ENCODE measurements at places on chromosomes 13 and 19.

GRCh38 chr19:40452016-40452415 is 7.9 kb upstream of the SERTAD3 start:
- H3K4me3 ChIP-seq: no peak overlapping the region
- H3K36me3 ChIP-seq: no peaks in the 10 kb centered on the region
- H3K27me3 ChIP-seq: no peaks in the 10 kb centered on the region
- no peaks in the 10 kb centered on the region for H3K4me1 ChIP-seq

DNA sequence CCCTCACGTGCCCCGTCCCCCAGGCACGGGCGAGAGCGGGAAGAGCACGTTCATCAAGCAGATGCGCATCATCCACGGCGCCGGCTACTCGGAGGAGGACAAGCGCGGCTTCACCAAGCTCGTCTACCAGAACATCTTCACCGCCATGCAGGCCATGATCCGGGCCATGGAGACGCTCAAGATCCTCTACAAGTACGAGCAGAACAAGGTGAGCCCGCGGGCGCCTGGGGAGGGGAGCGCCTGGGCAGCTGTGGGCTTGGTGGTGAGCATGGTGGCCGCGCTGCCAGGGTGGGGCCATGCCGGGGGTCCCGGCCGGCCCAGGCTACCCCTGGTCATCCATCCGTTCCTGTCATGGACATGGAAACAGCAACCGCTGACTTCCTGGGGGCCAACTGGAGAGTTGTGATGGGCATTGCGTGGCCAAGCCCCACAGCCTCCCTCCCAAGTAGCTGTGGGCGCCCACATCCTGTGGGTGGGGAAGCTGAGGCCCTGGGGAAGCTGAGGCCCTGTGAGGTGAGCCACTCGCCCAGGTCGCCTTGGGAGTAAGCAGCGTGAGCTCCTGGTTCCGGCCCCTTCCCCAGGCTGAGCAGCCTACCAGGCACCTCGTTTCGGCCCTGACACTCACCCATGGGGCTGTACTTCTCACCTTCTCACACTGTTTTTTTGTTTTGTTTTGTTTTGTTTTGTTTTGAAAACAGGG is 16.1 kb downstream of the GNA11 start:
- peaks cover 90% of the 10 kb centered on the region for H3K27me3 ChIP-seq
- H3K4me1 ChIP-seq: no peaks in the 10 kb centered on the region
- H3K4me3 ChIP-seq: no peak overlapping the region
- no peak overlapping the region for H3K27ac ChIP-seq
- DNase-seq: no peak

- H3K27me3 ChIP-seq: no peaks in the 10 kb centered on the region
- H3K27ac ChIP-seq: no peak overlapping the region
- H3K36me3 ChIP-seq: no peaks in the 10 kb centered on the region
- H3K4me1 ChIP-seq: no peaks in the 10 kb centered on the region
- no peak for DNase-seq
These were observed 955.6 kb downstream of the UQCRFS1 start for GRCh38 chr19:28257396-28257795.

GRCh38 chr13:35480346-35480745 is 3.9 kb upstream of the MAB21L1 start:
- H3K27me3 ChIP-seq: no peaks in the 10 kb centered on the region
- no peaks in the 10 kb centered on the region for H3K36me3 ChIP-seq
- no peak overlapping the region for H3K27ac ChIP-seq

DNA sequence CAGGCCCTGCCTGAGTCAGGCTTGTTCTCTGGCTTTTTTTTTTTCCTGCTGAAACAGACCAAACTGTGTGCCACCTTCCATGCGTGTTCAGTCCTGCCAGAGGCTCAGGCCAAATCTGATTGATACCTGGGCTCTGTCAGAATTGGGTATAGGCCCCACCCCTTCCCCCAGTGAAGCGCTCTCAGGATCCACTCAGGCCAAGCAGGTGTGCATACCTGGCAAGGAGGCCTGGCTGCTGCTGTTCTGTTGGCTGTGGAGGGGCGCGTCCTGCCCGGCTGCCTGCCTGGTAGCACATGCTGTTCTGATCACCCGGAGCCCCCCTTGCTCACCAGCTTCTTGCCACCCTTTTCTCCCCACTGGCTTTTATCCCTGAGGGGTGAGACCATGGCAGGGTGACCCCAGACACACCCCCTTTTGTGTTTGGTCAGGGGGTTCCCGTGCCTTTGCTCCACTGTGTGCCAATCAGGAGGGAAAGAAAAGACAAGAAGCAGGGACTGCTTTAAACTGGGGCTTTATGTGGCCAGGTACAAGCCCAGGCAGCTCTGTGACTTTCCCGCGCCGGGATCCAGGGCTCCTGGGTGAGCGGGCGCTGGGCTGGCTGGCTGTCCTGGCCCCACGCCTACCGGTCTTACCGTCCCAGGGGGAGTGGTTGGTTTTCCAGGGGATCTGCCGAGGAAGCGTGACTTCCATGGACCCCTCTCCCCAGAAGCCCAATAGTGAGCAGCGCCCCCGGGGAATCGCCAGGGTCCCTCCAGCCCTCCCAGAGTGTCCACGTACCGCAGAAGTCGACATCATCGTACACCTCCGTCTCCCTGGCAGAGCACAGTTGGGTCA is 12.7 kb downstream of the PRAM1 start:
- peaks cover 16% of the 10 kb centered on the region for H3K36me3 ChIP-seq
- H3K27me3 ChIP-seq: no peaks in the 10 kb centered on the region
- H3K4me3 ChIP-seq: no peak overlapping the region

DNA sequence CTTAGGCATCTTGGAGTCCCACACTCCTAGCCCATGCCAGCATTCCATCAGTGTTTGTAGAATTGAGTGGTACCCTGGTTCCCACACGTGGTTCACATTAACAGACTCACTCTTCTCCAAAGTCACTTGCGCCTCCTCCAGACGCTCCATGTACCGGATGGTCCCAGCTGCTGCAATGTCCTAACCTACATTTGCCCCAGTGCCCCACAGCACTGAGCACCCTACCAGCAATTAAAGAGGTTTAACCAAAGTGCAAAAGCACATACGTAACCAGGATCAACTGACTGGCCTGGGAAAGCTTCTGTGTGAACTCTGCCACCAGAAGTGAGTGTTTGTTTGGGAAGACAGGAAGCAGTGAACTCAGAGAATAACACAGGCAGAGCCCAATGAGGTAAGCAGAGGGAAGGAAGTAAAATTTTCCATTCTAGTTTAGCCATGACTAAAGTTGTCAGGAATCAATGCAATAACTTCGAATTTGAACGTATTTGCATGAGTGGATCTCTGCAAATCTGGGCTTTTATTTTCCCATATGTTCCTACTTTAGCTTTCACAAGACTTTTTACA is 7.3 kb upstream of the MEDAG start:
- no peak for DNase-seq
- no peaks in the 10 kb centered on the region for H3K4me1 ChIP-seq
- H3K27ac ChIP-seq: no peak overlapping the region
- no peak overlapping the region for H3K4me3 ChIP-seq
- no peaks in the 10 kb centered on the region for H3K27me3 ChIP-seq

Data from MM.1S (cell line).